ENCODE measurements at places on chromosomes 7 and 10. TPM values are rescaled to one million over a fixed set of nuclear protein-coding genes. Genes with fewer than 3 reads are reported as not detected.

EBLN1 gene
- total RNA-seq: not detected

DLX6 gene
- not detected for total RNA-seq

C10orf67 gene
- not detected for total RNA-seq

TMEM176B gene
- not detected for total RNA-seq

CASD1 gene
- total RNA-seq: 23.8 TPM
